ENCODE measurements at places on chromosomes 11 and 22.
A peak's percentile ranks its signal among the peaks of the same experiment; 100 is the strongest.

- no peak for DNase-seq
Observed at GRCh38 chr11:61718046-61718531, 34.3 kb upstream of the MYRF start.

- no peak for DNase-seq
Observed at GRCh38 chr11:91921974-91922373, 302.6 kb upstream of the FAT3 start.

- no peak for DNase-seq
Observed at GRCh38 chr11:82356316-82356715, 377.3 kb downstream of the FAM181B start.

- DNase-seq = no peak
Observed at GRCh38 chr11:102306817-102307726, 10.2 kb upstream of the BIRC3 start.

DNA sequence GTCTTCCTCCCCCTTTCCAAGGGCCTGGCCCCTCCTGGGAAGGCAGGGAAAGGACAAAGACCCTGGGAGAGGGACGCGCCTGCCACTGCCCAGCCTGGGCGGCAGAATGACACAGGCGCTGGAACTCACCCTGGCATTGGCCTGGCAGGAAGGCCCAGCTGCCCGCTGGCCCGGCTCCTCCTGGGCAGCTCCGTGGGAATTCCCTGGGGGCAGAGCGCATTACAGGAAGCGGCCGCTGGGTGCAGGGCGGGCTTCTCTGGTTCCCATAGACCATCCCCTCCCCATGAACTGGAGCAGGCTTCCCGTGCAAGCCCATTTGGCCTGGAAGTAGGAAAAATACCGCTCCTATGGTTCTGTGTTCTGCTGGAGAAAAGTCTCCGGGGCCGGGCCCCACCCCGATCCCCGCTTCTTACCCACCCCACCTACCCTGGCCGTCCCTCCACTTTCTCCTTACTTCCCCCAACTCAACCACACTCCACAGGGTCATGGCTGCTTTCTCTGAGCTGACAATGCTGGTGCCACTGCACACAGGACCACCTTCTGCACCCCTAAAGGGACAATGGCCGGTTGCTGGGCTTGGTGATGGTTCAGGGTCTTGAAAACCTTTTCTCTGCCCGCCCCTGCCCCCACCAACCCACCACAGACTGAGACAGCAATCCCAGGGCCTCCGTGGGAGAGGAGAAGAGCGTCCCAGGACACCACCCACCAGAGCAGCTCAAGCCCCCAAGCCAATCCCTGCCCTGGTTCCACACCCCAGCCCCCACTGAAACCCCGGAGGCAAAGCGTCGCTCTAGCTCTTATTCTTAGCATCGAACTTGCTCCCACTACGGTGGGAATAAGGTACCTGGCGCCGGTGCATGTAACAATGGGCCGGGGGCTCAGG, 58.9 kb downstream of the LINC01488 start:
- DNase-seq = no peak

- DNase-seq = no peak
Observed at GRCh38 chr11:117723277-117724024, 73.6 kb downstream of the DSCAML1 start.

DNA sequence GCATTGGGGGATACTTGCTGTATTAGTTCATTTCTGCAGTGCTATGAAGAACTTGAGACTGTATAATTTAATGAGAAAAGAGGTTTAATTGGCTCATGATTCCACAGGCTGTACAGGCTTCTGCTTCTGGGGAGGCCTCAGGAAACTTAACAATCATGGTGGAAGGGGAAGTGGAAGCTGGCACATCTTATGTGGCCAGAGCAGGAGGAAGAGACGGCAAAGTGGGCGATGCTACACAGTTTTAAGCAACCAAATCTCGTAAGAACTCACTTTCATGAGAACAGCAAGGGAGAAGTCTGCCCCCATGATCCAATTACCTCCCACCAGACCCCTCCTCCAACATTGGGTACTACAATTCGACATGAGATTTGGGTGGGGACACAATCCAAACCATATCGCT, 55.1 kb downstream of the TMPRSS5 start:
- no peak for DNase-seq

DNA sequence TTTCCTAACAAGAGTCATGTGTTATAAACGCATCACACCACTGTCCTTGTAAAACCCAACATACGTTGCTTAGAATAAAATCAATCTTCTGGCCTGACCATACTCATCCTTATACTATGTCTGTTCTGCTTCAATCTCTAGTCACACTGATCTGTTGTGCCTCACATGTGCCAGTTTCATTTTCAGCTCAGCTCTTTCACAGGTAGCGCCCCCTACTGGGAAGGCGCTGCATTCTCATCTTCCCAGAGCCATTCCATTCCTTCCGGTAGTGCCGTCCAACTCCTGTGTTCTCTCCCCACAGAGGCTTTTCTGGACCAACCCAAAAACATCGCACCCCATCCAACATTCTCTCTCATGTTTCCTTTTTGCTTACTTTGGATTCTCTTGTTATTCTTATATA, 22.2 kb downstream of the CASP5 start:
- DNase-seq = no peak

GRCh38 chr22:49642331-49642730, 185.3 kb downstream of the BRD1 start:
- no peak for DNase-seq

DNA sequence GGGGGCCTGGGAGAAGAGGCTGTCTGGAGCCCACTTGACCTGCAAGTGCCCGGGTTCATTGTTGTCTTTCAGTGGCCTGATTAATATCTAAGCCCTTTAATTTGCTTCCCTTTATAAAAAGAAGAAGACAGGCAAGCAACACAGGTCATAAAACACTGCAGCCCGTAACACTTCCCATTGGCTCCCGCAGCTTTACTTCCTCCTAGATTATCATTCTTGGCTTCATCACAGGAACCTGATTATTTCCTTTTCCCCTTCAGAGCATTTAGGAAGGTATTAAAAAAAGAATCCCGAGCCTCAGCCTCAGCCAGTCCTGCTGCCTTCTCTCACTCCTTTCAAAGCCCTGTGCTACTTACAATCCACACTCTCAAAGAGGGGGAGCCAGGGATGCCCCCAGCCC, 183.2 kb downstream of the GRIK4 start:
- no peak for DNase-seq

DNA sequence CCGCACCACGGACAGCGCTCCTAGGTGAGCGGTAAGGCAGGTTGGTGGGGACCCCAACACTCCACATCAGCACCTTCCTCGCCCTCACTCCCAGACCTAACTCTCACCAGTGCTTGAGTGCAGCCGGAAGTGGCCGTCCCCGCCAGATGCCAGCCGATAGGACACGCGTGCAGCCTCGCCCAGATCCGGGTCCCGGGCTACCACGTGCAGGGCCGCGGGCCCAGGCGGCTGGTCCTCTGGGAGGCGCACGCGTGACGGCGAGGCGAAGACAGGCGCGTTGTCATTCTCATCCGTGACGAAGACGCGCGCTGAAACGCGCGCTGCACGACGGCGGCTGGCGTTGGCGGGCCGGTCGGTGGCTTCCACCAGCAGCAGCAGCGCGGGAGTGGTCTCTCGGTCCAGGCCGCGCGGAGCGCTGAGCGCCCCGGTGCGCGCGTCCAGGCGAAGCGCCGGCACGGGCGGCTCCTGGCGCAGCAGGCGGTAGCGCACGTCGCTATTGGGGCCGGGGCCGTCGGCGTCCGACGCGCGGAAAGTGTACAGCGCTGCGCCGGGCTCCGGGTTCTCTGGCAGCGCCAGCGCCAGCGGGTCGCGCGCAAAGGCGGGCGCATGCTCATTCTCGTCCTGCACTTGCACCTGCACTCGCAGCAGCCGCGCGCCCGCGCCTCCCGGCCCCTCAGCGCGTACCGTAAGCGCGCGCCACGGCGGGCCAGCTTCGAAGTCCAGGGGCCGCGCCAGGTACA, 10.8 kb upstream of the TPP1 start:
- DNase-seq = no peak

DNA sequence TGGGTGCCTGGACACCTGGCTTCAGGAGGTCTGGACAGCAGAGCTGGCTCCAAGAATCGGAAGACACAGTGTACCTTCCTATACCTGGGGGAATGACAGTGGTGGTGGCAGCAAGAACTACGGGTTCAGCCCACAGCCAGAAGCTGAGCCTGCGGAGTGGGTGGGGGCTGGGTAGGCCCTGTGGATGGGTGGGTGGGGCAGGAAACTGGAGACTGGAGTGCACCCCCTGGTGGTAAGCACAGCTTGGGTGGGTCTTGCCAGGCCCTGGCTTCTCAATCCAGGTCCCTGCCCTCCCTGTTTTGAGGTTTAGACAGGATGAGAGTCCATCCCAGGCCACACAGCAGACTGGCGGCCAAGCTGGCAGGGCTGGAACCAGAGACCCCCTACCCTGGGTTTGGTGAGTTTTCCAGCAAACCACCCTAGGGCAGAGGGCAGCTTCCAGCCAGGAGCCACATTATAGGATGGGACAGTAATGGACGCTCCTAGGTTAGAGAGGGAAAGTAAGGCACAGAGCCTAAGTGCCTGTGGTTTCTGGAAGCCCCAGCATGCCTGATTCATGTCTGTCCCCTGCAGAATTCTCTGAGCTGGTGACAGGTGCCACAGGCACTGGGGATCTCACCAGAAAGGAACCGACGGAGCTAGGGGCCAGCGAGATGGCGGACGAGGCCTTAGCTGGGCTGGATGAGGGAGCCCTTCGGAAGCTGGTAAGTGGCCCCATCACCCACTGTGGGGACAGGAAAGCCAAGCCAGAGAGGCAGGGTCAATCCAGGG, 1.7 kb downstream of the SMTN start:
- peak; percentile 80 for DNase-seq
